ENCODE measurements at places on chromosomes 2 and 18.

- no peak for DNase-seq
Observed at GRCh38 chr2:74436848-74437695, 4.7 kb downstream of the RTKN start.

- DNase-seq: no peak
Observed at GRCh38 chr18:80147037-80147417, 38.0 kb downstream of the ADNP2 start.

- no peak for DNase-seq
Observed at GRCh38 chr2:44616667-44617155, 255.0 kb downstream of the CAMKMT start.

DNA sequence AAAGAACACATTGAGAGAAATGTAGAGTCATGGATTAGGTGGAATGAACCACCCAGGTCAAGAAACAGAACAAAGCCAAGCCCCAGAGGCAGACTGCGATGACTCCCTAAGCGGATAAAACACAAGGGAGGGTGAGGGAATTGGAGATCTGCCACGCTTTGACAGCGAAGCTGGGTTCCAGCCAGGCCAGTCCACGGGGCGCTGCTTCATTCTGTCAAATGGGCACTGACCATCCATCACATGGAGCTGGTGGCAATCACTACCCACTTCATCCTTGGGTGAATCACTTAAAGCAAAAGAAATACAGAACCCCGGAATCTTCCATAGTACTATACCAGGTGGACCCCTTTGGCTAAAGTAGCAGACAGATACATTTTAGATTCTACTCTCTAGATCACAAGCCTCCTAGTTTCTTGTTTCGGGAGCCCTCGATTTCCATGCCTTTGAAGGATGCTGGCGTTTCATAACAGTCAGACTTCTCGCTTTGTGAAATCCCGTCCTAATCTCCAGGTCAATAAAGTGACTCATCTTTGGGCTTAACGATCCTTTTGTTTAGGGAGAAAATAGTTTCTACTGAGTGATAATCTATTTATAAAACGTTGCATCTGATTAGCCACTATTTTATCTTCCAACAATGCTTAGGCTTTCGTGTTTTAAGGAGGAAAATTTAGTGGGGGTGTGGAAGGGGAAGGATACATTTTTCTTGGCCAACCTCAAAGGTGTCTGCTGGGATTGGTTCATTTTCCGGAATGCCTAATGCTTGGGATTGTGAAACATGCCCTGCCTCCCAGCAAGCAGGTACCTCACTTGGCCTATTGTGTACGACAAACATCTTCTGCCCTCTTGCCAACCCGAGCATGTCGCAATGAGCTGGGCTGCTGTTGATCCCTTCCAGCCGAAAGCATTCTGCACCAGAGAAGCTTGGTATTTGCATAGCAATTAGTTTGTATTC is 44.1 kb upstream of the HDAC4 start:
- DNase-seq: no peak

GRCh38 chr18:28040211-28040610 is 136.7 kb downstream of the CDH2 start:
- DNase-seq: no peak

DNA sequence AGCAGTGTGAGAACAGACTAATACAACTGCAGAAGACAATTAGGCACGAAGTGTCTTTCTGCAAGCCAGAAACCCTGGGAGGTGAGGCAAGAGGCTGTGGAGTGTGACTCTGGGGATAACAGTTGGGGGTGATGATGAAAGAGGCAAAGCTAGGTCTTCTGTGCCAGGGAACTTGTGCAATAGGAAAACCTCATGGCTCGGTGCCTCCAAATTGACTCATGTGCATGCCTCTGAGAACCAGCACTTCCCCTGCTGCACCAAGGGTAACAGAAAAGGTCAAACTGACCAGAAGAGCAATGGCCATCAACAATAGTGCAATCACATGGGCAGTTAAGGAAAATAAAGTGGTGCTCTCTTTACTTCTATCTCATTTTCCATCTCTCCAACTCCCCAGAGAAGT is 136.4 kb downstream of the SCG2 start:
- peak; percentile 93 for DNase-seq

DNA sequence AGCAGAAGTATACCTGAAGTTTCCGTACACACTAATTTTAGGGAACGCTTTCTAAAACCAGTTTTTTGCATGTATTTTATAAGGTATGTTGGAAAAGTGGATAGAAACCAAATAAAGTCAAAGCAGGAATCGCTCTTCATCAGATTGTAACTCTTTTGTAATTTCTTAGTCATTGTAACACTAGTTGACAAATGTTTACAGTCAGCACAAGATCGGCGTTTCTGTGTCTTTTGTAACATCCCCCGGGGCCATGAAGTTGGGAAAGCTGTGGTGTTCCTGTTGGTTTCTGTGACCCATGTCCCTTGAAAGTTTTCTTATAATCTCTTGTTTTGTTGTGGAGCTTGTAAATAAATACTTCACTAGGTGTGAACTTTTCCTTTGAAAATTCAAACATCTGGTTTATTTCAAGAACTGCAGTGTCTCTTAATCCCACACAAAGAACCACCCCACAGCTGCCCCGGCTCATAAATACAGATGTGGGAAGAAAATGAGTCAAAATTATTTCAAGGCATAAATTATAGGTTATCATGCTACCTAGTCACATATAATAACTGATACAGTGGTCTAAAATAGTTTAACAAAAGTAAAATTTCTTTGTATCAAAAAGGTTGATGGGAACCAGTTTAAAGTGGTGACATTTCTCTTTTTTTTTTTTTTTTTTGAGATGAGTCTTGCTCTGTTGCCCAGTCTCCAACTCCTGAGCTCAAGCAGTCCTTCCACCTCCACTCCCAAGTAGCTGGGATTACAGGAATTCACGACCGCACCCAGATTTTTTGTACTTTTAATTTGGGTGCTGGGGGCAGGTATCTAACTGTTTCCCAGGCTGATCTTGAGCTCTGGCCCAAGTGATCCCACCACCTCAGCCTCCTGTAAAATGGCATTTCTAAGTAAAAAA is 751 bp upstream of the NMI start:
- no peak for DNase-seq

- no peak for DNase-seq
Observed at GRCh38 chr2:239440511-239440959, 39.7 kb upstream of the HDAC4 start.

GRCh38 chr2:18171191-18172139 is 293.0 kb downstream of the KCNS3 start:
- no peak for DNase-seq

- DNase-seq: no peak
Observed at GRCh38 chr2:233663911-233664310, 7.8 kb upstream of the UGT1A9 start.

GRCh38 chr2:232931636-232932035 is 61.6 kb downstream of the SNORC start:
- DNase-seq: no peak

GRCh38 chr18:49050452-49050851 is 99.7 kb upstream of the SMAD7 start:
- DNase-seq: no peak

DNA sequence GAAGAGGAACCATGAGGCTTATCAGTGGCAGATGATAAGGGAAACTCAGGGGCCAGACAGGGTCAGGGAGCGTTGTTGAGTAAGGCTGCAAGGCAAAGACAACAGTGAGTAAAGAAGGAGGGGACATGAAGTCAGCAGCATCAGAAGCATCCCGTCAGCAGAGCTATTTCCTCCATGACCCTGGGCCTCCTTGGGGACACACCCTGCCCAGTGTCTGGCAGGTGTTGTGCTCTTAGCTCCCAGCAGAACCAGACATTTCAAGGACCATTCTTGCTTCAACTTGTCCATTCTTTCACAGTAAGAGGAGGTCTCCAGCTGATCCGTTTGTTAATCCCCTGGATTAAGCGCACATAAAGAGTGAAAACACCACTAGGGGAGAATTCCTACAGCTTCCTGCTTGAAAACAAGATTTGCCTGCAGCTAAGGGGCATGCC is 88.7 kb upstream of the MEIS1 start:
- no peak for DNase-seq

GRCh38 chr2:207202645-207203044 is 36.9 kb upstream of the KLF7 start:
- no peak for DNase-seq

DNA sequence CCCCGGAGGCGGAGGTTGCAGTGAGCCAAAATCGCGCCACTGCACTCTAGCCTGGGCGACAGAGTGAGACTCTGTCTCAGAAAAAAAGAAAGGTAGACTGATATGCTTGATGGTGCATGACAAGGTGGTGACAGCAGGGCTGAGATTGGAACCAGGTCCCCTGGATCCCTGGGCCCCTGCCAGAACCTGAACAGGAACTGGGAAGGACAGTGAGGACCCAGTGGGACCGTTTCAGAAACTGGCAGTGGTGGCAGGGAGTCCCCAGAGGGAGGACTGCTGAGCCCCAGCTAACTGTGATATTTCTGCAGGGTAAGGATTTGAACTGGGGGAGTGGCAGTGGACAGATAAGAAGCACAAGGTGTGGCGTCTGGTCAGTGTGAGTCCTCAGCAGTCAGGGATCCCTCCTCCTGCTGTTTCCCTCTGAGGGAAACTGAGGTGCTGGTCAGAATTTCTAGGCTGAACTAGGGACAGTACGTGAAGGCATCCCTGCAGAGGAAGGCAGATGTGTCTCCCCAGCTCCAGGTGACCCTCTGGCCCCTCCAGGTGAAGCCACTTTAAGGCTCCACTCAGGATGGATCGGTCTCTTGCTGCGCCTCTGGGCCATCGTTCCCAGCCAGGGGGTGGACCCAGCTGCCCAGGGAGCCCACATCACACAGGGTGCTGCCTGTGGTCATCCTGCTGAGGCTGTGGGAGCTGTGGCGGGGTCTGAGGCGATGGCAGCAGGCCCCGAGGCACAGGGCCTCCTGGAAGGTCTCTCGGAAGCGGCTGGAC is 5.6 kb downstream of the NMUR1 start:
- DNase-seq: no peak

DNA sequence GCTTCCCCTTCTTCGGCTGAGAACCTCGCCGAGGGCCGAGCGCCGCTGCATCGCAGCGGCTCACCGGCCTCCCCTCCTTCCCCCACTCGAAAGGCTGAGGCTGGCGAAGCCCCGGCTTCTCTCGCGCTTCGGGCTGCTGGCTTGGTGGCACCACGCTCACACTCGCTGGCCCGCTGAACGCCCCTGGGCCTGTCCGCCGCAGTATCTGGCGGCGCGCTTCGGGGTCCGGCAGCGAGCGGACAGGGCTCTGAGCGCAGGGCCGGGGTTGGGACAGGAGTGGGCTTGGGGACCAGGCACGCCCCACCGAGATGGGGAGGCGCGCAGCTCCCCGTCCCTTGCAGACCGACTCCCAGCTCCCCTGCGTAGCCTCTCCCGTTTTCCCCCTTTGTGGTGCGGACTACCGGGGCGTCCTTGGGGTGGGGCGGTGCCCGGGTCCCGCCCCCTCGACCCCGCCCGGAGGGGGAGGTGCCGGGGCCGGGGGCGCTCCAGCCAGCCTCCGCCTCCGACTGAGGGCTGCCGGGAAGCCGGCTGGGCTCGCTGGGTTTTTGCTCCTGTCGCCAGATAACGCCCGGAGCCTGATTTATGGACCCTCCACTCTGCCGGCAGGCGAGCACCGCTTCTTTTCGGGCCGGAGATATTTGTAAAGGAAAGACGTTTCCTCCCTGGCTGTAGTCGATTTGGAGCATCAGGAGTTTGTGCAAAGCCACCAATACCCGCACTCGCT is 3.8 kb downstream of the GBX2 start:
- no peak for DNase-seq

DNA sequence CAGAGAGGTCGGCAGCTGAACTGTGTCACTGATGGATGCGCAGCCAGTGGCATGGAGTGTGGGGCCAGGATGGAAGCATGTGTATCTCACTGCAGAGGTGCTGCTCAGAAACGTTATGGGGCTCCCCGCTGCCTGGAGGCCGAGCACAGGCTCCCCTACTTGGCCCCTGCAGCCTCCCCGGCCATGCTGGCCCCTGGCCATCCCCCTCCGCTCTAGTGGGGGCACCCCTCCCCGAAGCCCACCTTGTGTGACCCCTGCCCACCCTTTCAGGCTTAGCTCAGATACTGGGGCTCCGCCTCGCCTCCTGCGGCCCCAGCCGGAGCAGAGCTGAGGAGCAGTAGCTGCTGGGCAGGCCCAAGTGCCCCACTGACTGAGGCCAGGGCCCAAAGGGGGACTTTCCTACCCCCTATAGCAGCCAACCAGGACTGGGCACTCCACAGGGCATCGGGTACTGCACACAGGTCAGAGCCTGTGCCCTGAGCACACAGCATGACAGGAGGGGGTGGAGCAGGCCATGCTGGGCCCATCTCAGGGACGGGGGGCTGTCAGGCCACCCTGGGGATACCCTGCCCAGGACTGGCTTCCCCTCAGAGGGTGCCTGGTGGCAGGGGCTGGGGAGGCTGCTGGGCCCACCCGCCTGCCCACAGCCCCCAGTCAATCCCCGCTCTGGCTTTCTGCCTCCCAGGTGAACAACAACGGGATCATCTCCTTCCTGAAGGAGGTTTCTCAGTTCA is 31.3 kb downstream of the SNED1 start:
- DNase-seq: no peak

GRCh38 chr2:157487747-157488146 is 43.9 kb upstream of the CYTIP start:
- no peak for DNase-seq

GRCh38 chr18:67300498-67300897 is 216.0 kb downstream of the DSEL start:
- DNase-seq: no peak

GRCh38 chr2:38158378-38159118 is 82.6 kb upstream of the CYP1B1 start:
- DNase-seq: no peak

DNA sequence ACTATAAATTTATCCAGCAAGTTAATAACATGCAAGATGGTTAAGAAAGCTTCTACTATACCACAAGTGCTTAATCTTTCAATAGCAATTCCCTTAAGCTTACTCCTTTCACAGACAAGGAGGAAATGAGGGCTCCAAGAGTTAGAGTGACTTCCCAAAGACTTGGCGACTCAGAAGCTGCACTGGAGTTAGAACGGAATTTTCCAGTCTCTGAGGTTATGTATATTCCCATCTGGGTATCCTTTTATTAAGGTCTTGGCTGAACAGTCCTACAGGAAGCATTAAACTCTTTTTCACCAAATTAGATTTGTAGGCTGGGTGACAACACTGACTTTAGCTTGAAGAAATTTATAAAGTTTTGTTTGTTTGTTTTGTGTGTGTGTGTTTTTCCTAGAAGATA is 256.9 kb upstream of the DPP10 start:
- DNase-seq: no peak

DNA sequence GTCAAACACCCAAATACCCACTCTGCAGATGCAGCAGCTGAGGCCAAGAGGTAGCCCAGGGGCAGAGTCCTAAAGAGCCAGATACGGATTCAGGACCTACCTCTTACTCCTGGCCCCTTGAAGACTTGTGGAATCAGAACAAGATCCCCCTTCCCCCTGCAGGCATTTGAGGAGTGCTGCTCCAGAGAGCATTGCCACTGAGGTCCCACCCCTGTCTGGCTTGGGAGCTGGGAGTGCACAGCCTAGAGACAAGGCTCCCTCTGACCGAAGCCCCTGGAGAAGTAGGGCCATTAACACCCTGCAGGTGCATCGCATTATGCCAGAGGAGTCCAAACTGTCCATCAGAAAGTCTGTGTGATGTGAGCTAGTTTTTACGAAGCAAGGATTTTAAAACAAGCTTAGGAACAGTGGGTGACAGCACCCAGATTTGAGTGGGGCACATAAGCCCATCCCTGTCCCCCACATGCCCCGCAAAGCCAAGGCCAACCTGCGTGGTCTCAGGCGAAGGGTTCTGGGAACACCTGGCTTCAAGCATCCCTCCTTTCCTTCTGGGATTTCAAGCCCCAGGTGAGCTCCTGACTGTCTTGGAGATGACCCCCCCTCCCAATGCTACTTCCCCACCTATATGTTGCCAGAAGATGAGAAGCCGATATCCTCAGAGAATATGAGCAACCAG is 48.4 kb downstream of the MTERF4 start:
- no peak for DNase-seq

All from SIG-M5 (cell line).